ENCODE measurements at places on chromosomes 11 and 22.
A peak's percentile ranks its signal among the peaks of the same experiment; 100 is the strongest.

DNA sequence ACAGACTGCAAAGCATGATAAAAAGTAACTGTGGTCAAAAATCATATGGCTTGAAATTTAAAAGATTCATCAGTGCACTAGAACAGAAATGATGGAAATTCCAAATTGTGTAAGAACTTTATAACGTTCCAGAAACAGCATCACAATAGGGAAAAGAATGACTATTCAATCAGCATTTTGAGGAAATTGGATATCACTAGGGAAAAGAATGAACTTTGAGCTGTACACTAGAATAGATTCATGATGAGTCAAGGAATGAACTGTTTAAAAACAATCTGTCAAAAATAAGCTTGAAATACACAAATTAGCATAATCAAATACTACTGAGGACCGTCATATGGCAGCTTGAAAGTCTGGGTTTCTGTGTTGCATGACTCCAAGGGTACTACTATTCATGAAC is 20.5 kb upstream of the HEPHL1 start:
- no peak for DNase-seq

DNA sequence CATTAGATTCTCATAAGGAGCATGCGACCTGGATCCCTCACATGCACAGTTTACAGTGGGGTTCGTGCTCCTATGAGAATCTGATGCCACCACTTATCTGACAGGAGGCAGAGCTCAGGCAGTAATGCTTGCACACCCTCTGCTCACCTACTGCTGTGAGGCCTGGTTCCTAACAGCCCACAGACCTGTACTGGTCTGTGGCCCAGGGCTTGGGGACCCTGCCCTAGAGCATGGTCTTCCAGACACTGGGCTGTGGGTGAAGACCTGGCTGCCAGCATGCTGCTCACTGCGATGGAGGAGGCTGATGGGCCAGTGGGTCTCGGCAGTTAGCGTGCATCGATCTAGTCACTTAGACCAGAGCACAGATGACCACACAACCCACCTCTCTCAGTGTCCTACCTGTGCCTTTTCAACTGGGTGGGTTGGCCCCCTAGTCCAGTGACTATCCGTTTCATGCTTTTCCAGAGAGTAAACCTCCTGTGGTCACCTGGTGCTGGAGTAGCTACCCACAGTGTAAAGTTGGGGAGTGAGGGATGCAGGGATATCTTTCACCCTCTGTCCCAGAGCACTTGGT is 21.1 kb downstream of the MED15 start:
- no peak for DNase-seq

- DNase-seq: no peak
Measured at GRCh38 chr11:72947229-72947628, 133.0 kb downstream of the ATG16L2 start.

- DNase-seq: no peak
Measured at GRCh38 chr11:128824191-128825049, 42.7 kb downstream of the KCNJ1 start.

DNA sequence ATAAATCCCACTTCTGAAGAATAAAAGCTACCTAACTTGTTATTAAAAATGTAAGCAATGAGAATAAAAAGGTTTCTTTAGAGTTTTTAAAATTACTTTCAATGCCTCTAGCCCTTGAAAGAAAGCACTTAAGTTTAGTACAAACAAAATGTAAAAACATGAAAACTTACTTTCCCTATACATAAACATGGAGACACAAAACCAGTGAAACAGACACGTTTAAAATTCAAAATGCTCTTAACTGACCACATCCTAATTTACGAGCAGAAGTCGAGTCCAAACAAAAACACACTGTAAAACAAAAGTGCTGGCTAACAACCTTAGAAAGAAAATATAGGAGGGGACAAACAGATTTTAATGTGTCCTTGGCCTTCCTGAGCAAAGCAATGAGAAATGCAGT is 36.6 kb downstream of the TCF20 start:
- DNase-seq: no peak

GRCh38 chr11:77406396-77406795 is 67.5 kb downstream of the PAK1 start:
- no peak for DNase-seq

DNA sequence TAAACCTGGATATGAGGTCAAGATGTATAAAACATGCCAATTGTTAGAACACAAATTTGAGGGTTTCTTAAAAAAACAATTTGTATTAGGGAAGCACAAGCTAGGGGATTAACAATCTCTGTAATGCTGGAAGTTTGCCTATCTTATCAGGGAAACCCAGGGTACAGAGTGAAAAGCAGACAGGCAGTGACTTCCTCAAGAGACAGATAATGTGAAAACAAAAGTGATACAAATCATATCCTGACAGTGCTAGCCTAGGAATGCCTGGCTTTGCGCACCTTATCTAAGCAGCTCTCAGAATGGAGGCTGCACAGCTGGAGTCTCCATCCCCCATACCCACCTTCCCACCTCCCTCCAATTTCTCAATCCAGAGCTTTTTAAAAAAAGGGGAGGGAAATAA is 22.5 kb upstream of the RBX1 start:
- no peak for DNase-seq

GRCh38 chr22:28801845-28802594 is 1.7 kb upstream of the XBP1 start:
- DNase-seq: no peak

GRCh38 chr11:77726524-77726923 is 88.9 kb upstream of the CLNS1A start:
- DNase-seq: no peak

DNA sequence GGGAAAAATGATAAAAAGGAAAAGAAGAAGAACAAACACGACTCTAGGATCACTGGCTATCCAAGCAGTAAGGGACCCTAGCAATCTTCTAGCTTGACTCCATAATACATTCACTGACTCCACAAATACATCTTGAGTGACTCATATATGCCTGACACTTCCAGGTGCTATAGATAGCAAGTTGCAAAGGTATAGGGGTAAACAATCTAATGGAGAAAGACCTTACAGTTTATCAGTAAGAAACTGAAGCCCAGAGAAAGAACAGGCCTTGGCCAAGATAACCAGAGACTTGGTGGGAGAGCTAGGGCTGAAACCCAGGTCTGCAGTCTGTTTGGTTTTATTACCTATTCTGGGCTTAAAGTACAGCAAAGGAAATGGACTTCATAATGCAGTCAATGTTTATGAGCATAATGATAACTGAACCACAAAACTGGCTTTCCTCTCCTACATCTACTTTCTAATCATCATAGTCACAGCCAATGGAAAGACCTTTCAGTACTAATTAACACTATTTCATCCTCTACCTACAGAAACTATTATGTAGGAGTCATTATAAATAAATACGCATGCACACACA is 19.7 kb upstream of the SLC5A1 start:
- no peak for DNase-seq

GRCh38 chr11:99630629-99631028 is 609.9 kb downstream of the CNTN5 start:
- no peak for DNase-seq

DNA sequence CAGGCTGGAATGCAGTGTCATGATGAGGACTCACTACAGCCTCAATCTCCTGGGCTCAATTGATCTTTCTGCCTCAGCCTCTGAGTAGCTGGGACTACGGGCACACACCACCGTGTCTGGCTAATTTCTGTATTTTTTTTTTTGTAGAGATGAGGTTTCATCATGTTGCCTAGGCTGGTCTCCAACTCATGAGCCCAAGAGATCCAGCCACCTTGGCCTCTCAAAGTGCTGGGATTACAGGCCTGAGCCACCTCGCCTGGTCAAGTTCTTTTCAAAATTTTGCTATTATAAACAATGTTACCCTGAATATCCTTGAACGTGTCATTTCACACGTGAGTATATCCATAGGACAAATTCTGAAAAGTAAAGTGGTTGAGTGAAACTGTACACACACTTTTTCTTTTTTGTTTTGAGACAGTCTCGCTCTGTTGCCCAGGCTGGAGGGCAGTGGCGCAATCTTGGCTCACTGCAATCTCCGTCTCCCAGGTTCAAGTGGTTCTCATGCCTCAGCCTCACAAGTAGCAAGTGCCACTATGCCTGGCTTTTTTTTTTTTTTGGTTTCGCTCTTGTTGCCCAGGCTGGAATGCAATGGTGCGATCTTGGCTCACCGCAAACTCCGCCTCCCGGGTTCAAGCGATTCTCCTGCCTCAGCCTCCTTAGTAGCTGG is 21.6 kb upstream of the EP300 start:
- no peak for DNase-seq

DNA sequence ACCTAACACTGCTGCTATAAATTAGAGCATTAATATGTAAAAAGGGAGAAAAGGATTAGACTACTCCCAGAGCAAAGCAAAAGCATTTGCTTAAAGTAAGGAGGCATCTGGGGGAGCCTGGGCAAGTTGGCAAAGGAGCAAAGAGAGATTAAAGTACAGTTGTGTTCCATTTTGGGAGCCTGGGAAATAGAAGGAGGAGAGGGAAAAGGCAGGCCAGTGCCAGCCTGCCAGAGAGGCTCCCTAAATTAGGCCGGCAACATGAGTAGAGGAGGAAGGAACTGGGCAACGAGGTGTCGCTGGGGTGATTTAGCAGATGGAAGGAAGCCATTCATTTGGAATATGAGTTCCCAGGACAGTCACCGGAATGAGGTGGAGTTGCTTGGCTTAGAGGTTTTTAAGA is 186.2 kb upstream of the TBCEL start:
- no peak for DNase-seq

- DNase-seq: no peak
Measured at GRCh38 chr11:102985850-102986249, 30.3 kb upstream of the MMP13 start.

- no peak for DNase-seq
Measured at GRCh38 chr11:43905813-43906241, 25.2 kb downstream of the ALKBH3 start.

DNA sequence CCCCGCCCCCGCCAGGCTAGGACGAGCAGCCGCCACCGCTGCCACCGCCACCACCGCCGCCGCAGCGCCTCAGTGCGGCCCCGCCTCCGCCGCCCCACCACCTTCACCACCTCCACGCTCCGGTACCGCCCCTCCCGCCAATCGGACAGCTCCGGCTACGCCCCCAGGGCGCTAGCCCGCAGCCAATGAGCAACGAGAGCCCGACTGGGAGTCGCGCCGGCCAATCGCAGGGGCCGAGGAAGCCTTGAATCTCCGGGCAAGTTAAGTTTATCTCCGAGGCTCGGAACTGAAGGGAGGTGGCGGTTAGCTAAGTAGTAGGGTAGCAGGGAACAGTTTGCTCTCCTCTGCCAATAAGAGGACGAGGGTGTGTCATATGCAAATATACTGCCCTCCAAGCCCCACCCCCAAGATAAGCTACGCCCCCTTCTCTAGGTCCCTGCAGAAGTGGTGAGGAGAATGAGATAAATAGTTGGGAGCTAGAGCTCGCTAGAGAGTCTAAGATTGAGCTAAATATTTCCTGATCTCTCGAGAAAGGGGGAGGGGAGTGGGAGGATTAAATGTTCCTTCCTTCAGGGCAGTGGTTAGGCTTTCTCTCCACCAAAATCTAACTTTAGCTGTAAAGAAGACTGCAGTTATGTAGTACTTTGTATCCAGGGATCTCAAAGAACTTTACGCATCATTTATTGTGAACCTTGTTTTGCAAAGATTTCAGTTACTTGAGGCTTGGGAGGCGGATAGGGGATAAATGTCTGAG is at the start of gene SESN3:
Gene SESN3, minus strand, starts transcription at position 76 of the 754 bp plus-strand sequence. CDS start 342 bp downstream, outside the sequence.
- DNase-seq: peak; percentile 99

- DNase-seq: no peak
Measured at GRCh38 chr22:29309332-29310064, 3.0 kb downstream of the GAS2L1 start.

GRCh38 chr22:17838180-17838865 is 64.1 kb upstream of the BID start:
- DNase-seq: no peak

- no peak for DNase-seq
Measured at GRCh38 chr11:132601875-132602274, 930.4 kb downstream of the OPCML start.

DNA sequence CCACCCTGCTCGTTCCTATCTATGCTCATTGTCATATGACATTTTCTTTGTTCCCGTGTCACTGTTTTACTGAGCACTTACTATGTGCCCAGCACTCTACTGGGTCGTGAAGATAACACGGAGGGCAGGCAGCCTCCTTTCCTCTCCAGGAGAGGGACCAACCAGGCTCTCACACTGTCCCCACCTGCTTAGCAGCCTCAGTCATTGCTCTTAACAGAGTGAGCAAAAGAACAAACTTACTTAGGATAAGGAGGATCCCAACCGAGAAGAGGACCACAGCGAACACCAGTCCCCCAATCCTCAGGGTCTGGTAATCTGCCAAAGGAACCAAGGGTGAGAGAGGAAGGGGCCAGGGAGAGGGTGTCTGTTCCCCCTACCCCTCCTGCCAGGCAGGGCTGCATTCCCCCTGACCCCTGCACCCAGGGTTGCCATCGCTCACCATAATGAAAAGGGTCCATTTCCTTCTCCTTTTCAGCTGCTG is 17.0 kb upstream of the FXYD2 start:
- DNase-seq: no peak

DNA sequence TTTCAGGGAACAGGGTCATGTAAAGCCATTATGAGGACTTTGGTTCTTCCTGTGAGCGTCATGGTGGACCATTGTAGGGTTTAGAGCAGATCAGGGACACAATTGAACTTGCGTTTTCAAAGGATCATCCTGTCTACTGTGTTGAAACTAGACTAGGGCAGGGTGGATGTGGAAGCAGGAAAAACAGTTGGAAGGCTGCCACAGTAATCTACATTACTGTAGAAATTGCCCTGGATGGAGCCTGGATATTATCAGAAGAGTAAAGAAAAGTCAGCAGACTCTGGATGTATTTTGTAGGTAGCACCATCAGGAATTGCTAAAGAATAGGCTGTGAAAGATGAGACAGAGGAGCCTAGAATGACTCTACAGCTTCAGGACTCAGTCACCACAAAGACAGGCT is 5.4 kb downstream of the POU2AF2 start:
- DNase-seq: no peak

- DNase-seq: no peak
Measured at GRCh38 chr11:14320020-14320419, 39.0 kb downstream of the RRAS2 start.

- no peak for DNase-seq
Measured at GRCh38 chr11:57315491-57315890, 9.3 kb downstream of the TNKS1BP1 start.

DNA sequence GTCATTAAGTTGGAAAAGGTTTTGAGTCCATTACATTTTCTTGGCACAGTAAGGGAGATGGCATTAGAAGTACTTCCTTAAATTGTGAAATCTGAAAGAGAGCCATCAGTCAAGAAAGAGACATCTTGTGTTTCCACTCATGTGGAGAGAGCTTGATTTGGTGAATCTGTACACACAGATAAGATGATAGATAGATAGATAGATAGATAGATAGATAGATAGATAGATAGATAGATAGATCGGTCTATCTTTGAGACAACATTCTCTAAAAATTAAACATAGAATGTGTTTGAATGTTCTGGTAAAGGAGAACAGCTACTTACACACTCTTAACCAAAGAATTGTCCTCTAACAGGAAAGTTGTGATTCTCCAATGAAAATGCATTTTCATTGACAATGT is 76.2 kb downstream of the TTC17 start:
- no peak for DNase-seq

DNA sequence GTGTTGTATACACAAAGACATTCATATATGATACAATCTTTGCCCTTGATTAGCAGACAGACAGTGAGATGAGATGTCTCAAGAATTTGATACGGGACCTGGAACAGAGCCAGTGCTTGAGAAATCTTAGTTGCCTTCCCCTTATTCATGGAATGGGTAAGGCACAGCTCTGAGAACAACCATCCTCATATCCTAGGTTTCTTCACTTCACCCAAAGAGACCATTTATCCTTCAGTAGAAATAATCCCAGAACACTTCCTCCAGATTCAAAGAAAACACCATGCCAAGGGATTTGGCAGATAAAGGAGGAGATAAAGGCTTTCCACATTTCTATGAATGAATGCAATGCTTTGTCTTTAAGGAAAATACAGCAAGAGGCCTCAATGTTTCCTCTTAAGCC is 8.8 kb upstream of the IZUMO1R start:
- DNase-seq: no peak
